ENCODE measurements at places on chromosomes 2 and 18.

DNA sequence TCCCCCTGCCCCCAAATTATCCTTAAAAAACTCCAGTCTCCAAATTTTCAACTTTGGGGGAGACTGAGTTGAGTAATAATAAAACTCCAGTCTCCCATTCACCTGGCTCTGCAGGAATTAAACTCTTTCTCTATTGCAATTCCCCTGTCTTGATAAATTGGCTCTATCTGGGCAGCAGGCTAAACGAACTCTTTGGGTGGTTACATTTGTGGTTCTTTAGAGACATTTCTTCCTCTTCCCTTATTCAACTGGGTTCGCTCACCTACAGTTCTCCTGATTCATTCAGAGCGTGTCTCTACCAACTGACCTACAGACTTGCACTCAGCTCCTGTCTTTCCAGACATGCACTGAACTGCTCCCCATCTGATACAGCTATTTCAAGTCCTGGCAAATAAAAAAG is 17.1 kb upstream of the SOCS6 start:
- no peak for DNase-seq

DNA sequence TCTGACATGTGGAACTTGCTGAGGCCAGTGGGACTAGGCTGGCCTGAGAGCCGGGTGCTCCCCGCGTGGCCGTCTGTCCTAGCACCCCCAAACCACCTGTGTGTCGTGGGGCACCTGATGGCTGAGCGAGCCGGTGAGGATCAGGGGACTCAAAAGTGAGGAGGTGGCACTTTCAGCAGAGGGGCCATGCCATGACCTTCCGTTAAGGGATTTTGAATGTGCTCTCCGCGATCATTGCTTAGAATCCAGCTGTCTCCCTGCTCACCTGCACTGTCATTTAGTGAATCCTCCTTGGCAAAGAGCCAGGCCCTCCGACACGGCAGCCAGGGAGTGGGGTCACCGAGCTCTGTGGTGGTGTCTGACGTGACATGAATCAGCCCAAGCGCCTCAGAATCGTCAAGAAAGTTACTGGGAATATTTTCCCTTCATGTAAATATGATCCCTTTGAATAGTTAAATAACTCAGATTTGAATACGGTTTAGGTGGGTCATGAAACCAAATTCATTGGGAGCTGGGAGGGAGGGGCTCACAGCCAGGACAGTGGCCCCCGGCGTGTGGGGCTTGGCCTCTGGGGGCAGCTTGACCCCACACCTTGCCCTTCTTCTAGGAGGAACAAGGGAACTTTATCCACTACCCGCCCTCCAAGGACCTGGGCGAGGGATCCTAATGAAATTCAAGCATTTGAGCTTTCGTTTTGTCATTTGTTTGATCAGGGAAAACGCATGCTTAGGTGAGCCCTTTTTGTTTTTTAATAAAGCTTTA is 9.5 kb downstream of the NFATC1 start:
- no peak for DNase-seq

DNA sequence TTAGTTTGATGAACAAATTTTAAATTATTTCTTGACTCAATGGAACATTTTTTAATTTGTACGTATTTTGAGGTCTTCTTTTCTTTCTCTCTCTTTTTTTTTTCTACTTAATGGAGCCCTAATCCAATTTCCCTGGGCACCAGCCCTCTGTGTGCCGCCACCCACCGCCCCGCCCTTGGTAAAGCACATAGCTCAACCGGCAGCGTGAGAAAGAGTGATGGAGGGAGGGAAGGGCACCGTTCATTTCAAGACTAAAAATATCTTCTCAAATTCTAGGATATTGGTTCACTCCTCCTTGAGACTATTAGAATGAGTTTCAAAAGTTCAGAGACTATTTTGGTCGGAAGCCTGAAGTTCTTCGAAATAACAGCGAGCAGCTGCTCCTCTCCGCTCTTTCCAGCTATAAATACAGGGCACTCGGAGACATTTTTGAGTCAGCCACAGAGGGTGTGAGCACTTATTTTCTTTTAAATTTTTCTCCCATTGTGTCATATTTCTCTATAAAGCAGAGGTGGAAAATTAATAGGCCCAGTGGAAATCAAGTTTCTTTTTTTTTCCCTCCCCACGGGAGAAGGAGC is 731.7 kb upstream of the ID2 start:
- no peak for DNase-seq

GRCh38 chr2:188819792-188820191 is 154.4 kb upstream of the COL3A1 start:
- no peak for DNase-seq

DNA sequence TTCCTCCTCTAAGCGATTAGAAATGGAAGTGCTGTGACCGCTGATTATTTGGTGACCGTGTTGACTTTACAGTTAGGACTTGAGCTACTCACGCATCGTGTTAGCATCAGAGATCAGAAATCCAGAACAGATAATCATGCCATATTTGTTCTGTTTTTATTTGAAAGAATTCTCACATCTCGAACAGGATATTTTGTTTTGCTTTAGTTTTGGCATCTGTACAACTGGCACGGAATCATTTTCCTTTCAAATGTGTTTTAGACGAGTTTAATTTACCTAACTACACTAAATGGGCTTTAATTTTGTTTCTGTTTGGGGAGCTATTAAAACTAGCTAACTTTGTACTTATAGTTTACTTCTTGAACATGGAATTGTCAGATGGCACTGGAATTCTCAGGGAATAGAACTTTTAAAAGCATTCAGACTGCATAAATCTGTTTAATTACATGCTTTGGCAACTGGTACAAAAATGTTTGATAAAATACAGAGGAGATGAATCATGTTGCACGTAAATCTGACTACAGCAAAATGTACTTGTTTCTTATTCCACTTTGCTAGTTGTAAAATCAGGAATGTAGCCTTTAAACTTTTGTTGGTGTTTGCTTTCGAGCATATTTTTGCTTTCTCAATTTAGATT is 1.4 kb downstream of the ITPRID2 start:
- DNase-seq, result no peak

DNA sequence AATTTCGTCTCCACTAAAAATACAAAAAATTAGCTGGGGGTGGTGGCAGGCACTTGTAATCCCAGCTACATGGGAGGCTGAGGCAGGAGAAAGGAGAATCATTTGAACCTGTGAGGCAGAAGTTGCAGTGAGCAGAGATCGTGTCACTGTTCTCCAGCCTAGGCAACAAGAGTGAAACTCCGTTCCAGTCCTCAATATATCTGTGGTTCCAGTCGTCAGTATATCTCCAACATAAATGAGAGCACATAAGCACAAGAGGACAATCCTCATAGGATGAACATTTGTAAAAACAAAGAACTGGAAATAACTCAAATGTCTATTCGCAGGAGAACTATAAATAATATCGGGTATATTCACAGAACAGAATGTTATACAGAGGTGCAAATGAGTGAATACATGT is 13.1 kb upstream of the PLEK start:
- no peak for DNase-seq

- DNase-seq, result no peak
Observed at GRCh38 chr2:84991404-84992160, 20.6 kb downstream of the KCMF1 start.

GRCh38 chr2:29478641-29479040 is 363.4 kb downstream of the CLIP4 start:
- no peak for DNase-seq

- DNase-seq, result peak; percentile 74
Observed at GRCh38 chr2:223101340-223102039, 49.5 kb downstream of the KCNE4 start.

GRCh38 chr2:19675003-19675629 is 226.7 kb downstream of the TTC32 start:
- no peak for DNase-seq

DNA sequence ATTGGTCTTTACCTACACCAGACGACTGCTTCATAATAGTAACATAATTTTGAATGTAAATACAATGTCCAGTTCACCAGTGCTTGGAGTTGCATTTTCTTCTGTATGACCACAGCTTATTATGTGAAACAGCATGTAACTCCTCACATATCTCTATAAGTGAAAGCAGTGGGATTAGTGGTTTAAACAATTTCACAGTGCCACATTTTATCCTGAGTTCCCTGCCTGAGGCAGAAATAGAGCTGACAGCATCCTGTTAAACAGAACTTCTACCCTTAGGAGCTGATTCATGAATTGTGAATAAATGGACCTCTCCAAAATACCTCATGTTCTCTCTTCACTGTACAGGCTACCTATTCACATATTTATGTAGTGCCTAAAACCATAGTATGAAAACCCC is 542.3 kb upstream of the VWC2L start:
- no peak for DNase-seq

DNA sequence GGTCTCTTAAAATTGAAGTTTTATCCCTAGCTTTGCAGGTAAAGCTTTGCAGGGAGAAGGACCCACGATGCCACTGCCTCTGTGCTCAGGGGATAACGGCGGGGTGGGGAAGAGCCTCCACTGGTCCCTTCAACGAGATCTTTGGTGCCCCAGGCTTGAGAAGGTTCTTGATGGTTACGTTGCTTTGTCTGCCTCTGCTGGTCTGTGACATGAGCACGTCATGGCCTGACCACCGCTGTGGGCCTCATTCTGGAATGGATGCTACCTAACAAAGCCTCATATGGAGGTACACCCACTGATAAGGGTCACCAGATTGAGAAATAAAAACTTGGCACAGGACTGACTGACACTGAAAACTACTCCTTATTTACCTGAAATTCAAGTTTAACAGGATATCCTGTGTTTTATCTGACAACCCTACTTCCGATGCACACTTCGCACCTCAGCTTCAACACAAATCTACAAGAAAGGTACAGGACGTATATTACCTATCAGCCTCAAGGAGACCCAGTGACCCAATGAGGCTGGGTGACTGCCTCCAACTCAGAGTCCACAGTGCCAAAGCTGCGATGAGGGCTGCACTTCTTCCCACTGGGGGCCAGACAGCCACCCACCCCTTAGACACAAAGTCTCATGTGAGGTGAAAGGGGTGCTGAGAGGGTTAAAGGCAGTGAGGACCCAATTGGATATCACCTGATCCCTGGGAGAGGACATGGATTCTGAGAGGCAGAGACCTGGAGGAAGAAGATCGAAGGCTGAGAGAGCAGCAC is 64.9 kb downstream of the EIPR1 start:
- no peak for DNase-seq

- no peak for DNase-seq
Observed at GRCh38 chr18:49648326-49648725, 86.5 kb downstream of the LIPG start.

DNA sequence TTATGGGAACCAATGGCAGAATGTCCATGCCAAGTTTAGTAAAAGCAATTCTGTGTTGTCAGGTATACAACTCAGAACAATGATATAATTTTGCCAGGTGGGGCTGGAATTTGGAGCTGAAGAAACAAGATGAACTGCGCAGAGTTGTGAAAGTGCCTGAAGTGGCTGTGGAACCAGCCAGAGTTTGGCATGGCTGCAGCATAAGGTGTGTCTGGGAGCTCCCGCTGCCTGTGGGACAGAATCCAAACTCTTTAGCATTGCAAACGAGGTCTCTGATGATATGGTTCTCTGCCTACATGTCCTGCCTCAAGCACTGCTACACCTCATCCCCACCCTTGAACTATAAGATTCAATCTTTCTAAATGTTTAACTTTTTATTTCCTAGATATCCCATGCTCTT is 909.7 kb downstream of the EPHA4 start:
- no peak for DNase-seq

DNA sequence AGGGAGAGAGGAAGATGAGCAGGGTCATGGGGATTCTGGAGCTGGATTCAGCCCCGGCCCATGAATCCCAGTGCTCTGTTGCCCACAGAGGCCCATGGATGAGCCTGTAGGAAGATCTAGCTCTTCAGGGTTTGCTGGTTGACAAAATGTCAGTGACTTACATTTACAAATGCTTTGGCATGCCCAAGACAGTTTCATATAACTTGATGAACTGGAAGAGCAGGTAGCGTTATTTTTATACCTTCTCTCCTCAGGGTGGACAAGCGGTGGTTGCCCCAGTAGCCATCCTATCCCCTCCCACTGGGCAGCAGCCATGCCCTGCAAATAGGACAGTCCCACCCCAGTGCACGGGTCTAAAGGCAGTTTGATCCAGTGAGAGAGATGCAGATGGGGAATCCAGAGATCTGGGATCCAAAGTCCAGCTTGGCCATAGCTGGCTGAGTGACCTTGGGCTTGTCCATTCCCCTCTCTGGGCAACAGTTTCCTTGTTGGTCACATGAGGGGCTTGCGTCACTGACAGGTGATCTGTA is 21.5 kb upstream of the KCNK3 start:
- DNase-seq, result no peak

DNA sequence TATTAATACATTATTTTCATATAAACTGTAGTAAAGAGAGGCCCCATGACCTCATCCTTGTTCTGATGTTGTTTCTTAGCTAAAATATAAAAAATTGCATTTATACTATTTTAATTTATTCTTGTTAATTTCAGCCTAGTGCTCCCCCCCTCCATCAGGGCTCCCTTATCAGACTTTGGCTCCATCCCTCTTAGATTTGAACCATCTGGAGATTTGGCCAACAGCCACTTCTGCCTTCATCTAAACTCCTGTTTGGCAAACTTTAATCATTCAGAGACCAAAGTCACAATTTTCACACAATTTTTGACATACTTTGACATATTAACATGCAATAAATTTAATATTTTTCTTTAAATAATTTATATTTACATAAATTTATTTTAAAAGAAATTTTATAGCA is 569.3 kb downstream of the TDRD15 start:
- no peak for DNase-seq

DNA sequence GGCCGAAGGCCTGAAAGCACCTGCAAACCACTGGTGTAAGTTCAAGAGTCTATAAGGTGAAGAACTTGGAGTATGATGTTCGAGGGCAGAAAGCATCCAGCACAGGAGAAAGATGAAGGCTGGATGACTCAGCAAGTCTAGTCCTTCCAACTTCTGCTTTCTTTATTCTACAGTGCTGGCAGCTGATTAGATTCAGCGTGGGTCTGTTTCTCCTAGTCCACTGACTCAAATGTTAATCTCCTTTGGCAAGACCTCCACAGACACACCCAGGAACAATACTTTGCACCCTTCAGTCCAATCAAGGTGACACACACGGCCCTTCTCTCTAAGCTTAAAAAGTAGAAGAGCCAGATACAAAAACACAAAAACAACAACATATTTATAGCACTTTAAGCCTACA is 43.4 kb downstream of the NMS start:
- no peak for DNase-seq

- DNase-seq, result peak; percentile 90
Observed at GRCh38 chr2:132415915-132416722, 486 bp upstream of the GPR39 start.

GRCh38 chr2:206423147-206423546 is 20.2 kb upstream of the ADAM23 start:
- DNase-seq, result no peak

- DNase-seq, result no peak
Observed at GRCh38 chr18:11882636-11883035, 25.5 kb downstream of the MPPE1 start.

- no peak for DNase-seq
Observed at GRCh38 chr2:105187531-105187930, 54.0 kb upstream of the GPR45 start.

GRCh38 chr18:53417003-53417402 is 807.5 kb downstream of the MBD2 start:
- no peak for DNase-seq

DNA sequence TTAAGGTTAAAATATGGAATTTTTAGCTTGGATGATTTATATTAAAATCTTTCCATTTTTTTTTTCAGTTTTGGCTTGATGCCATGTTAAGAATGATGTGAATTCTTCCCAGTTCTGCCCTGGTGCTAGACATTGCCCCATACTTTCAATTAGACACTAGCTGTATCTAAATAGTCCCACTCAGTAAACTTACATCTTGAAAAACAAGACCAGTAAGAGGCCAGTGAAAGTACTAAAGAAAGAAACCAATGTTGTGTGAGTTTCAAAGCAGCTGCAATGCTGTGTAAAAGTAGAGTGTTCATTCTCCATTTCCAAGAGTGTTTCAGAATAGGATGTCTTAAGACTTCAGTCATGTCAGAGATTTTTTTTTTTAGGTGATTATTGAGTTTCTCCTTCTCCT is 40.0 kb upstream of the CYBRD1 start:
- no peak for DNase-seq

Measured in NCI-H510A treated with DMSO at 0.1 percent for 48 hours (cell line).